ENCODE measurements at places on chromosomes 1 and 21.
A peak's percentile ranks its signal among the peaks of the same experiment; 100 is the strongest.

DNA sequence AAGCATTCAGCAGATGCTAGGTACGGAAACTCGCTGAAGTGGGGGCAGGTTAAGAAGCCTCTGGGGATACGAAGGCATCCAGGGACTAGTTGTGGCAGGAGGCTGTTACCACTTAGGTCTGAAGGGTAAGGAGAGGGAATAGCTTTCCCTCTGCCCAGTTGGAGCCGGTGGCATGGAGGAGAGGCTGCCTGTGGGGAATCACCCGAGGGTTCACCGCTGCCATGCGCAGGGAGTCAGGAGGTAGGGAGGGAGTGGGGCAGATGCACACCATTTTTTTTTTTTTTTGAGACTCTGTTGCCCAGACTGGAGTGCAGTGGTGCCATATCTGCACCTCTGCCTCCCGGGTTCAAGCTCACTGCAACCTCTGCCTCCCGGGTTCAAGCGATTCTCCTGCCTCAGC, 6.1 kb downstream of the PCSK9 start:
- no peak for DNase-seq

DNA sequence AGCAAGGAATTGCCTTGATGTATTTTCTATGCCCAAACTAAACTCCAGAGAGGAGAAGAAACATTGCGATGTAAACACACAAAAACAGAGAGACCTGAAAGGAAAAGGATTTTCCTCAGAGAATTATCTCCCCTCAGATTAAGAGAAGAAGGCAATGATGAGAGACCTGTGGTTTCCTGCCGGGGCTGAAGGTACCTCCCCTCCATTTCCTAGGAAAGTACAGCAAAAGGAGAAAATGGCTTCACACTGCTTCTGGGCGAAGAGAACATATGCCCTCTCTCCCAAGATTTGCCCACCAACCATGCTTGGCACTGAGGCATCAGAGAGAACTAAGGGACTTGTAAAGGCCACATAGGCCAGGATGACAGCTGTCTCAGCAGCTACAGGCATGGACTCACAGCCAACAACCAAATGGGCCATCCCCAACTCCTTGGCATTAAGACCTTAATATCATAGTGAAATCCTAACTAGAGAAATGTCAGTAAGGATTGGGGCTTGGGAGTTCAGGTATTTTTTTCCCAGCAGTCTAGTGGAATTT, 523.0 kb downstream of the PTPRC start:
- DNase-seq = no peak

GRCh38 chr1:1873186-1873585, 17.7 kb downstream of the GNB1 start:
- DNase-seq = no peak

DNA sequence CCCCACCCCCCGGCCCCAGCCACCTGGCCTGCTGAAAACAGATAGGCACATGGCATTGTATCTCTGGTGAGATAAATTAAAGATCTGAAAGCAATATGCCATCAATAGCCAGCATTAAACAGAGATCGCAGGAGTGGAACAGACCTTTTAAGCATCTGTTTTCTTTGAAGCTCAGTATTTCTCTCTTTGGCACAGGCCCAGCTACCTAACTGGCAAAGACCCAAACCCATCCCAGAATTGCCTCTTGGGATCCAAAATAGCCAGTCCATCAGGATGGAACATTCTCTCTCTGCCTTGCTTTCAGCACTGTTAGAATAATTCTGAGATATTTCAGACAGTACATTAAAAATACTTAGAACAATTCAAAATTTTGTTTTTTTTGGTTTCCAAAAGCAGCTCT, 46.0 kb downstream of the KCNJ6 start:
- no peak for DNase-seq

DNA sequence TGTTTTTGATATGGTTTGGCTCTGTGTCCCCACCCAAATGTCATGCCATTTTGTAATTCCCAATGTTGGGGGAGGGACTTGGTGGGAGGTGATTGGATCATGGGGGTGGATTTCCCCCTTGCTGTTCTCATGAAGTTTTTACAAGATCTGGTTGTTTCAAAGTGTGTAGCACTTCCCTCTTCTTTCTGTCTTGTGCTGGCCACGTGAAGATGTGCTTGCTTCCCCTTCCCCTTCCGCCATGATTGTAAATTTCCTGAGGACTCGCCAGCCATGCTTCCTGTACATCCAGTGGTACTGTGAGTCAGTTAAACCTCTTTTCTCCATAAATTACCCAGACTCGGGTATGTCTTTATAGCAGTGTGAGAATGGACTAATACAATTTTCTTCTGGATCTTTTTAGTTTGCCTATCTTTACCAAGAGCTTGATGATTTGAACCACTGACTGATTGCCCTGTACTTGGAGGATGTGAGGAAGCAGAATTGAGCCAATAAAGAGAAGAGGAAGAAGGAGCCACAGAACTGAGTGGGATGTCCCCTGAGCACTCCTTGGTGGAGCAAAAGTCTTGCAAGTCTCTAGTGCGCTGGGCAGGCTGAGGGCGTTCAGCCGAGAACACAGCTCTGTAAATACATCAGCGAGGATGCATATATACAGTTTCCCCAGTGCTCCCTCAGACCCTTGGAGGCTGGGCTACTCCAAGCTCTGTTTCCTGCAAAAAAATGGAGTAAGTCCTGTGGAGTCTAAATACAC, 102.6 kb downstream of the CYYR1 start:
- no peak for DNase-seq

DNA sequence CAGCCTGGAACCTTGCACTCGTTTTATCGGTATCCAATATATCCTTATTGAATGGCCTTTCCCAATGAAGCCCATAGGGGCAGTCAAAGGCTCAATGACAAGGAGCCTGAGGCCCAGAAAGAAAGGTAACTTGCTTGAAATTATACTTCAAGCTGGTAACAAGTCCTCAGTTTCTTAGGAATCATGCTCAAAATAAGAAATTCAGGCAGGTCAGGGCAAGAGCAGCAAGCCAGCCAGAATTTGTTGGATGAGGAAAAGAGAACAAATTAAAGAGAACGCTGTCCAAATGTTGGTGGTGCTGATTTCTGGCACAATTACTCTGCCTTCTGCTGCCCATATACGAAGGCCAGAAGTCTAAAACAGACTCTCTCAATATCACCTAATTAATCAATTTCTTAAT, 77.6 kb downstream of the DDX20 start:
- no peak for DNase-seq

DNA sequence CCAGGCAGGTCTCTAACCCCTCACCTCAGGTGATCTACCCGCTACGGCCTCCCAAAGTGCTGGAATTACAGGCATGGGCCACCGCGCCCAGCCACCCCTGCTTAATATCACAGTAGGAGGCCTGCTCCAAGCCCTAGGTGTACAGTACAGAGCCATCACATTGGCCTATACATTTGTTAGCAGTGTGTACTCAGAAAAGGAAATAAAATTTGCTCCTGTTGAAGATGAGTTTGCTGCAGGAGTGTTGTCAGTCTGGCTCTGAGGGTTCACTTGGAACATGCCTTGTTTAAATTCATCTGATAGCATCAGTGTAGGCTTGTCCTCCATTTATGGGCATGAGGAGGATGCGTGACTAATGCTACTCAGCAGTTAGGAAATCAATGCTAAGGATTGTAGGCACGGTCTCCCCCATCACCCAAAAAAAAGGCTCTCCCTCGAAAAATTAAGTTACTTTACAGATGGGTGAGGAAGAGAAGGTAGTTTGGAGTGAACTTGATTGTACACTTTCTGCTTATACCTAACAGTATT, 4.6 kb upstream of the ENAH start:
- no peak for DNase-seq

- DNase-seq = no peak
These were observed 206.9 kb upstream of the LMO4 start for GRCh38 chr1:87121711-87122163.

GRCh38 chr1:224163311-224163710, 19.7 kb upstream of the DEGS1 start:
- no peak for DNase-seq

- no peak for DNase-seq
These were observed 606.3 kb downstream of the NUF2 start for GRCh38 chr1:163928069-163928468.

DNA sequence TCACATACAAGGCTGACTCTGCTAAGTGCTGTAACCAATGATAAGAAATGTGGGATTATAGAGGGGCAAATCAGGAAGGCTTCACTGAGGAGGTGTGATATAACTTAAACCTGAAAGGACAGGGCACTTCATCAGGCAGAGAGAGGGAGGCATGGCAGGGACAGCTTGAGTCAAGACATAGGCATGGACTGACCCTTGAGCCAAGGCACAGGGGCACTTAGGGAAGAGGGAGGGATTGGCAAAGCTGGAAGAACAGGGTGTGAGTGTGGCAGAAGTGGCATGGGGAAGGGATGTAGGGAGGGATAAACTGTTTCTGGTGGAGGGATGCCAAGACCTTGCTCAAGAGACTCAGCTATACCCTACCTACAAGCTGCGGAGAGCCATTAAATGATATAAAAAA, 81.3 kb downstream of the PLXNA2 start:
- DNase-seq = no peak

DNA sequence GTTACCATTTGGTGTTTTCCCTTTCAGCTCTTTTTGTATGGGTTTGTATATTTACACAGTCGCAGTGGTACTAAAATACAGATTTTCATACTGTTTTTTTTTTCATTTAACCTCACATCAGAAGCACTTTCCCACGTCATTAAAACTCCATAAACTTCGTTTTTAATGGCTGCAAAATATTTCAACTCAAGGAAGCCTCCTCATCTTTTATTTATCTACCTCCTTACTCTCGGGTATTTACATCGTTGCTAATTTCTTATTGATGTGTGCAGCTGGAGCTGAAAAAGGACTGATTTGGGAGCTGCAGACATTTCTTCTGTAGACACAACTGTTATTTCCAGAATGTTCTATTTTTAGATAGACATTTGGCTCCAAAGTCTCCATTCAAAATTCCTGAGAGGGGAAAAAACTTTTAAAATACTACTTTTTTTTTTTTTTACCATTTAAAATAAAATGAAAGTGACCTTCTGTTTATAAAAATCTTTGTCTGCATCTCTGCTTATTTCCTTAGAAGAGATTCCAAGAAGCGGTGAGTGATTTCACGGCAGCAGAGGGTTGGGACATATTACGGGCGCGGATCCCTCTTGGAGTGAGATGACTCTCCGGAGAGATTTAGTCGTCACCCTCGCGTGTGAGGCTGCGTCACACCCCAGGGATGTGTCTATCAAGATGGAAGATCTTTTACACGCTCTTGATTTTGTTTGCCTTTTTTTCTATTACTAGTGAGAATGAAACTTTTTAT, 10.1 kb downstream of the RUNX3 start:
- DNase-seq = no peak

GRCh38 chr1:12696658-12697057, 19.3 kb upstream of the AADACL3 start:
- no peak for DNase-seq

DNA sequence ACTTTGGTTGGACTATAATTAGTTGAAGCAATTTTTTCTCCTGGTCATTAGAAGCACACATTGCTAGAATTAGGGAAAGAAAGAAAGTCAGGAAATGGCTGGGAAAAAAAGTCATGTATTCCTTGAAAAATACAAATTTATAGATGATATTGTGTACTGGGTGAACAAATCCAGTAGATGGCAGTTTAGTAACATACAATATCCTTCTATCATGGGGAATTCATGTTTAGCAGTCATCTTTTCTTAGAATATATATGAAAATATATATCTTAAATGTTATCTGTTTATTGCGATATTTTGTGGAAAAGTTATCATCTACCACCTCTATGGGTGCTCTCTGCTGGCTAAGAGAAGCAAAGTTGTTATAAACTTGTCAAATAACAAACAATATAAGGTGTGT, 13.1 kb upstream of the ZRANB2 start:
- no peak for DNase-seq

DNA sequence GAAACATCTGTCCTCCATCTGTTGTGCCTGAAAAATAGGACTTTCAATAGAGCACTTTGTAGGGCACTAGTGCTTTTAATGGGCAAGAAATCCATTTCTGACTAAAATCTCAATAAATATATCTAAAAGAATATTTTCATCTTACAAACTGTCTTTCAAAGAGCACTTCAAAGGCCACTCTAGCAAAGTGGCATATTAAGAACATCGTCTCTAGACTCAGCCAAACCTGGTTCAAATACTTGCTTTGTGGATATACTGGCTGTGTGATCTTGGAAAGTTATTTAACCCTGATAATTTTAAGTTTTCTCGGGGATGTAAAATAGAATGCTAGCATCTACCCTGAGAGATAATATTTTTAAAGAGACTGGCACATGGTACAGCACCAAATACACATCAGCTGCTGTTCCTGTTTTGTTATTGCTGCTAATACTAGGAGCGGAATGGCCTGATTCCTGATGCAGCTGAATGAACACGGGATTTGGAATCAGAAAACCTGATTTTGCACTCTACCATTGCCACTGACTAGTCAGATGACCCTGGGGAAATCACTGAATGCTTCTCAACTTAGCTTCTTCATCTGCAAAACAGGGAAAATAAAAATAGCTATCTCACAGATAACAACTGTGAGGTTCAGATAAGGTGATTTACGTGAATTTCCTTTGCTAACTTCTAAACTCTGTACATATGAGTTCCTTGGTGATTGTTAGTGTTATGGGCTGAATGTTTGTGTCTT, 25.2 kb upstream of the LRRC8C start:
- DNase-seq = no peak

- no peak for DNase-seq
These were observed 37.1 kb downstream of the STYXL2 start for GRCh38 chr1:167130829-167131510.

DNA sequence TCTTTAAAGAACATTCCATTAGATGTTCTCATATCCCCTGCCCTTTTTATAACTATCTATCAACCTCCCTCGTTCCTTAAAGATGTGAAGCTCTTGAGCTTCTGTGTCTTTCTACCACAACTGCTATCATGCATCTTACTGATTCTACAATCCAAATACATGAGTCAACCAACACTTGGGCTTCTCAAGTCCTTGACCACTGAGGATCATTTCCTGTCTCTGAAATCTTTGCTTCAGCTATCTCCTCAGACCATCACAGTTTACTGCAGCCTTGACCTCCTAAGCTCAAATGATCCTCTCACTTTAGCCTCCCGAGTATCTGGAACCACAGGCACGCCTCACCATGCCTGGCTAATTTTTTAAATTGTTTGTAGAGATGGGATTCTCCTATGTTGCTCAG, 75.2 kb downstream of the FMO4 start:
- no peak for DNase-seq

DNA sequence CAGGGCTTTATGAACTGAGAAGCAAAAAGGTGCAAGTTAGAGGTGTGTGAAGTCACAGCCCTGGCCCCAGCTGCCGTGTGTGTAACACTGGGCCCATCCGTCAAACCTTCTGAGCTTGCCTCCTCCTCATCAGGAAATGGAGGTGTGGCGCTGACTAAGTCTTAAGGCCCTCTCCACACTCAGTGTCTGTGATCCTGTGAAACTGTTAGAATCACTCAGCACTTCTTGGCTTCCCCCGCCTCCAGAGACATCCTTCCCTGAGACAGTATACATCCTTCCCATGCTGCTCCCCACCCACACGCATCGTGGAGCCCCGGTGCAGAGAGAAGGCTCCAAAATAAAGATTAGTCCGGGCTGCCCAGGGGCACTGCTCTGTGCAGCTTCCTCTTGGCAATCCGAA, 33.3 kb downstream of the LRP8 start:
- DNase-seq = peak; percentile 18

- DNase-seq = no peak
These were observed 233.1 kb downstream of the C1orf94 start for GRCh38 chr1:34409689-34410229.

- DNase-seq = no peak
These were observed 85.3 kb upstream of the SERBP1 start for GRCh38 chr1:67515324-67516080.
